Posterior cingulate gyrus (tissue), 11 donors: ENCODE measurements at places on chromosomes 6 and 20.
A peak's percentile ranks its signal among the peaks of the same experiment; 100 is the strongest.

DNA sequence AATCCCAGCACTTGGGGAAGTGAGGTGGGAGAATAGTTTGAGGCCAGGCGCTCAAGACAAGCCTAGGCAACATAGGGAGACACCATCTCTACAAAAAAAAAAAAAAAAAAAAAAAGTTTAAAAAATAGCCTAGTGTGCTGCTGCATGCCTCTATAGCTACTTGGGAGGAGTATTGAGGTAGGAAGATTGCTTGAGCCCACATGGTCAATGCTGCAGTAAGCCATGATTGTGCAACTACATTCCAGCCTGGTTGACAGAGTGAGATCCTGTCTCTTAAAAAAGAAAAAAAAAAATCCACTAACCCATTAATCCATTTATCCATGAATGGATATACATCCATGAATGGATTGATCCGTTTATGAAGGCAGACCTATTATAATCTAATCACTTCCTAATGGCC, 1064.6 kb upstream of the EYS start:
- DNase-seq = no peak

- DNase-seq = no peak
These were observed 219.3 kb upstream of the RNF217 start for GRCh38 chr6:124742971-124743370.

GRCh38 chr6:42171813-42172581, 1.2 kb upstream of the GUCA1A start:
- no peak for DNase-seq

DNA sequence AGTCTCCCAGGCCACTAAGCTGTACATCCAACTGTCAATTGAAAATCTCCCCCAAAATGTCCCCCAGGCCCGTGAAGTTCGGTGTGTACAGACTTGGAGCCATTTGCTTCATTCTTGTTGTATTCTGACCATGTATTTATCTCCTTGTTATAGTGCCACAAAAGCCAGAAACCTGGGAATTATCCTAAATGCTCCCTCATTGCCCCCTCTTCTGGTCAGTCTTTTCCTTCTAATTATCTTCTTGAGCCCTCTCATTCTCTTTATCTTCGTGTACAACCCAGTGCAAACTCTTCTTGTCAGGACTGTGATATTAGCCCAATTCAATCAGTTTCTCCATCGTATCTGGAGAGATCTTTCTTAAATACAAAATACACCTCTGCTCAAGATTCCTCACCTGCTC, 64.7 kb downstream of the RFX6 start:
- DNase-seq = no peak

- DNase-seq = no peak
These were observed 96.3 kb upstream of the MAFB start for GRCh38 chr20:40785346-40785745.

DNA sequence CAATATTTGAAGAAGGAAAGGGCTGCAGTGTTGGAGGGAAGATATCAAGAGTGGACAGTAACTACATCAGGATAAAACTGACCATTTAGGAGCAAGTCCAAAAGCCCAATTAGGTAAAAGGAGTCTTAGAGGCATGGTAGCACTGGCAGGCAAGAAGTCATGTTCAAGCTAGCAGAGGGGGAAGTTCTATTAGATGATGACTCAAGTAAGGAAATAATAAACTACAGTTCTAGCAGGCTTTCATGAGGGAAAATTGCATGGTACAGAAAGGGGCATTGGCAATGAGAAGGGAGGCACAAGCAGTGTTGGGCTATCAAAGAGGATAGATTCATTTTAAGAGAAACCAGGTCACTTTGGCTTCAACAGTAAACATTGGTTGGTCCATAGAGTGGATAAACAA, 156.1 kb upstream of the PTPRK start:
- no peak for DNase-seq

DNA sequence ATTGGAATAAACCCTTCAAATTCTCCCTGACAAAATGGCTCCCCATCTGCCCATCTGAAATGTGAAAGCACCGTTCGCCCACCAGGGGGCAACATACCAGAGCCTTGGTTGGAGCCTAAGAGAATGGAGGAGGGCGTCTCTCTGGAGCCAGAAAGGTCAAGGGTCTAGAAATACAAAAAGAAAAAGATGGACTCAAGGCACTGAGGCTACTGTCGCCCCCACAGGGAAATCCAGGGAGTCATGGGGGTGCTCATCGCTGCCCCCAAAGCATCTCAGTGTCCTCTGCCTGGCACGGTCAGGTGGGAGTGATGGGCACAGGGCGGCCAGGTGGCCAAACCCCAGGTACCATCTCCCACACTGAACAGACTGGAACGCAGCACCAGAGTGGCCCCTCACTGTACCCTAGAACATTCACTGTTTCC, 136.3 kb downstream of the ZMYND8 start:
- no peak for DNase-seq

DNA sequence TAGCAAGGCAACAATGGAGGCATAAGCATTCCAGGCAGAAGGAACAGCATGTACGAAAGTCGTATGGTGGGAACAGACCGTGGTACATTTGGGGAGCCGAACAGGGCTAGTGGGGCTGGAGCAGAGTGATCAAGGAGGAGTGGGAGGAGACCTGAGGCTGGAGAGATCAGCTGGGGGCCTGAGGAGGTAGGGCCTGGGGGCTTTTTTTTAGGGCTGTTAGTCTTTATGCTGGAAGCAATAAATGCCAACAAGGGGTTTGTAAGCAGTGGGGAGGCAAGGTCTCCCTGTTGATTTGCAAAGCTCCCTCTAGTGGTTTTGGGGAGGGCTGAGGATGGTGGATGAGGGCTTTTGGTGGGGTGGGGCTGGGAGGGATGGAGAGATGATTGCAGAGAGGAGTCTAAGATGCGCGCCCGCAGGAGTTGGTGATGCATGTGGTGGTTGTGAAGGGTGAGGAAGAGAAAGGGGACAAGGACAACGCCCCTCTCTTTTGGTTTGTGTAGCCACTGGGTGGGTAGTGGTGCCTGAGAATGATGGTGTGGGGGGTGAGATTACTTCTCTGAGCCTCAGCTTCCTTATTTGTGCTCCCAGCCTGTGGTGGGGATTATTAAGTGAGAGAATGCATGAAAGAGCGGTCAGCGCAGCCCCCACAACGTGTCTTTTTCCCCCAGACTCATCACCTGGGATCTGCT, 74.1 kb upstream of the TOX2 start:
- no peak for DNase-seq

DNA sequence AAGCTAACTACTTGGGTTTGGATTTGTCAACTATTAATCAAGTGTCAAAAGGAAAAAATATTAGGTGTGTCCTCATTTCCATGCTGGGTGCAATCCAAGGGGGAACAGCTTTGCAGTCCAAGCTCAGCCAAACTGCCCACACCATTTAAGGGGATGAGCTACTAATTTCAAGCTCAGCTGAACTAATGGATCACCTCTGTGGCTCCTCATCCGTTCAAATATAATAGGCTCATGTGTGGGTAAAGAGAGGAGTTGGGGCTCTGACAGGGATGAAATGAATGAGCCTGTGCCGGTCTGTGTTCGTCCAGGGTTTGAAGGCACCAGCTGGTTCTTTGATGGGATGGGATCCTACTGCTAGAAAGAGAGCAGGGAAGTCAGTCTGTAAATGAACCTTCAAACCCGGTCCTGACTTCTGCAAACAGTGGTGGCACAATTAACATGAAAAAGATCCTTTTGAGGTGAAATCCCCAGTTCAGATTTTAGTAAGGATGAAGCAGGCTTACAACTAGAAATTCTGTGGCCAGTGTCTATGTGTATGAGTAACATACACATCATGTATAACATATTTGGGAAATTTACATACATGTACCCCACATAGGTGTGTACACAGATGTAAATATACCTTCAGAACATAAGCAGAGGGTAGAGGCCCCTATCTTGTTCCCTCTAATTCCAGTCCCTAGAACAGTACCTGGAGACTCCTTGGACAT, 41.9 kb downstream of the TTI1 start:
- DNase-seq = no peak

GRCh38 chr6:20096536-20096935, 115.7 kb downstream of the MBOAT1 start:
- DNase-seq = peak; percentile 48

- DNase-seq = no peak
These were observed 1455.3 kb downstream of the GRIK2 start for GRCh38 chr6:102848796-102849195.

DNA sequence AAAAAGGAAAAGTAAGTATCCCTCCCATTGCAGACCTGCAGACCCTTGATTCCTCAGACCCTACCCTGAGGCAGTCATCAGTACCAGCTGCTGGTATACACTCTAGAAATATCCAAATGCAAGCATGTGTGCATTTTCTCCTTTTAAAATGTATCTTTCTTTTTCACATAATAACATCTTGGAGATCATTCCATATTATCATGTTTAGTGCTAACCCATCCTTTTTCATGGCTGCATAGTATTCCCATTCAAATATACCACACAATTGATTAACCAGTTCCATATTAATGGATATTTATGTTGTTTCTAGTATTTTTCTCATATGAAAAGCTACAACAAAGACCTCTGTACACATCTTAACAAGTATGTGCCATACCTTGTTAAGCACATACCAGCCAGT, 70.8 kb downstream of the BLOC1S5 start:
- no peak for DNase-seq
